Fibroblast of pulmonary artery (primary cell): ENCODE measurements at places on chromosomes 6 and 20.

- no peak for DNase-seq
Observed at GRCh38 chr6:19905584-19905983, 68.4 kb downstream of the ID4 start.

DNA sequence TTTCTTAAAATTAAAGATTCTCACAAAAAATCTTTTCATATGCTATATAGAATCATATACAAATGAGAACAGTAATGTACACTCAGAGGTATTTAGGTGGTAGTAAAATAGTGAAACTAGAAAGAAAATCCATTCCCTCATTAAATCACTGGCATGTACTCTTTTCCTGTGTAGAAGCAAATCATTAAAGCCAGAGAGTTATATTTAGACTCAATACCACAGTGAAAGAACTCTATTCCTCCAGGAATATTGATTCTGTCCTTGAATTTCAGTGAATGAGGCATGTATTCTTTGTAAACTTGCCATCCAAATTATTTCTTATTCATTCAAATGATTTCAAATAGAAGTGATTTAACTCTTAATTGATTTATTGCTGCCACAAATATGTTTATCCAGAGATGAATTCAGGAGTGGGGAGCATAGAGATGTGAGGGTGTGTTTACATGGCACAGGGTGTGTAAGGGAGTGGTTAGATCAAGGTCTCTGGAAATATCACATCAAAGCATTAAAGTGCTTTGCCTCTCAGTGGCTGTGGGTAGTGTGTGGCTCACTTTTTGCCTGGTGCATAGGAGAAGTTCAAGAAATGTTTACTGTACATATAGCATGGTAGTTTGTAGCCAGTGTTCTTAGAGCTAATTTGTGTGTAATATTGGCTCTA, 141.2 kb downstream of the FAM83B start:
- no peak for DNase-seq

- DNase-seq, result no peak
Observed at GRCh38 chr20:45953672-45954071, 18.3 kb downstream of the ZNF335 start.

DNA sequence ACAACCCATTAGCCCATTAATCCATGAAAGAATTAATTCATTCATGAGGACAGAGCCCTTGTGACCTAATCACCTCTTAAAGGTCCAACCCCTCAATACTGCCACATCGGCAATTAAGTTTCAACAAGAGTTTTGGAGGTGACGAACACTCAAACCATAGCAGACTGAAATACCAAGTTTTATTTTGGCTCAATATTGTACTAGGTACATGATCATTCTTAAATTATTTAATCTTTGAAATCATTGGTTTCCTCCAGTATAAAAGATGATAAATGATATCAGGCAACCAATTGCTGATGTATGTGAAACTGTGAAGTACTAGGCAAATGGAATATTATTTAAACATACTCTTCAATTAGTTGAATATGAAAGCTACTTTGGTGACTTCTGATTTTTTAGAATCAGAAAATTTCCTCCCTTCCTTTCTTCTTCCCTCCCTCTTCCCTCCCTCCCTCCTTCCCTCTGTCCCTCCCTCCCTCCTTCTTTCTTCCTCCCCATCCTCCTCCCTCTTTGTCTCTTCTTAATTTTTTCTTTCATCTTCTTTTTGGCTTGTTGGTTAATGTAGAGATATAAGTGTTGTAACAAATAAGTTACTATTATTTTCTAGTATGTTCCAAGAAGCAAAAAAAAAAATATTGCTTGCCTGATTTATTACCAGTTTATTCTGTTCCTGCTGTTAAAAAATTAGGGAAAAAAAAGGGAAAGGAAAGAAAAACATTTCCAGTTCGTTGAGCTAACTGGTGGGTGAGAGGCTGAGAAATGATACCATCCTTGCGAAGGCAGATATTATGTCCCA, 233.9 kb upstream of the ZNF217 start:
- DNase-seq, result no peak

- DNase-seq, result no peak
Observed at GRCh38 chr20:31559704-31560093, 45.4 kb upstream of the ID1 start.

DNA sequence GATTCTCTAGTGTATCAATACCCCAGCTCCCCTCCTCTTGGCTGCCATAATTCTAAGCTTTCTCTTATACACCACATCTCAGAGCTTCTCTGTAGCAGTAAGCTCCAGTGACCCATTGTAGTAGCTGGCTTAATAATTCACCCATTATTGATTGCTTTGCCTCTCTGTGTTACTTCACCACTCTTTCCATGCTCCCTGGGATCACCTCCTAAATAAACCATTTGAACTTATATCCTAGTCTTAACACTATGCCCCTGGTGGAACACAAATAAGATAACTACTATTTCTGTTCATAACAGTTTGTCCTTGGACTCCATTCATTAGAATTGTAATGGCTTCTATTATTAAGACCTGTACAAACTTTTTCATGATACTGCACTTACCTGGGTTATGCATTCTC, 758.9 kb downstream of the KIF16B start:
- no peak for DNase-seq

GRCh38 chr6:166650824-166651807, 24.1 kb upstream of the RPS6KA2 start:
- no peak for DNase-seq

GRCh38 chr6:56488281-56488680, 154.4 kb downstream of the DST start:
- no peak for DNase-seq

GRCh38 chr6:41470331-41471063, 75.7 kb upstream of the FOXP4 start:
- peak; percentile 63 for DNase-seq
